ENCODE measurements at places on chromosomes 5 and 9. TPM values are rescaled to one million over a fixed set of nuclear protein-coding genes. Genes with fewer than 3 reads are reported as not detected.

DNA sequence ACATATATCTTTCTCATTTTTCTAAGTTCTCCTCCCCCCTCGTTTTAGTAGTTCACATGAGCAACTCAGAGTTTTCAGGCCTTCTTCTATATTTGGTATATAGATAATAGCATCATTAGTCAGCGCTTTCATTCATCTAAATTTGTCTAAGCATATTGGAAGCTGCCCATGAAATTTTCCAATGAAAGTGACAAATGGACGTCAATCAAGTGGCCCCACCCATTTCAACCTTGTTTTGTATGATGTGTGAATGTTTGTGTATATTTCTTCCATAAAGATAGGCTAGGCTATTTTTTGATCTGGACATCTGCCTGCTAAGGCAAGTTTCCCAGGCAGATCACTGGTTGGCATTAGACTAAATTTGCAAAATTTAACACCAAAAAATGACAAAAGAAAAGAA, 104.0 kb upstream of the SSBP2 start:
- DNase-seq, result no peak

DNA sequence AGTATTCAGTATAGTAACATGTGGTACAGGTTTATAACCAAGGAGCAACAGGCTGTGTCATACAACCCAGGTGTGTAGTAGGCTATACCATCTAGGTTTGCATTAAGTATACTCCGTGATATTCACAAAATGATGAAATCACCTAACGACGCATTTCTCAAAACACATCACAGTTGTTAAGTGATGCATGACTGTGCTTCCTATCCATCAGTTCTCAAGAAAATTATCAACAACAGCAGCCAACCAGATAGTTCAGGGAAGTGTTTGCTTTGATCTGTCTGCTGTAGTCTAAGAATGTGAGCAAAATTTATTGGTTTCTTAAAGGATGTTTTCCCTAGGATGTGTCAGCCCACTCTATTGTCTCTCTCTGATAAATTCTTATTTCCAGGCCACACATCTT, 7.4 kb downstream of the ZBTB26 start:
- no peak for DNase-seq

- no peak for DNase-seq
Measured at GRCh38 chr5:143372187-143372829, 31.2 kb downstream of the NR3C1 start.

The TMED9 gene
- 115 TPM for total RNA-seq
